ENCODE measurements at places on chromosomes 11 and 22. TPM values are rescaled to one million over a fixed set of nuclear protein-coding genes. Genes with fewer than 3 reads are reported as not detected.
A peak's percentile ranks its signal among the peaks of the same experiment; 100 is the strongest.

DEFB131B gene
- polyA plus RNA-seq, result not detected

APOL4 gene
- not detected for polyA plus RNA-seq

DNA sequence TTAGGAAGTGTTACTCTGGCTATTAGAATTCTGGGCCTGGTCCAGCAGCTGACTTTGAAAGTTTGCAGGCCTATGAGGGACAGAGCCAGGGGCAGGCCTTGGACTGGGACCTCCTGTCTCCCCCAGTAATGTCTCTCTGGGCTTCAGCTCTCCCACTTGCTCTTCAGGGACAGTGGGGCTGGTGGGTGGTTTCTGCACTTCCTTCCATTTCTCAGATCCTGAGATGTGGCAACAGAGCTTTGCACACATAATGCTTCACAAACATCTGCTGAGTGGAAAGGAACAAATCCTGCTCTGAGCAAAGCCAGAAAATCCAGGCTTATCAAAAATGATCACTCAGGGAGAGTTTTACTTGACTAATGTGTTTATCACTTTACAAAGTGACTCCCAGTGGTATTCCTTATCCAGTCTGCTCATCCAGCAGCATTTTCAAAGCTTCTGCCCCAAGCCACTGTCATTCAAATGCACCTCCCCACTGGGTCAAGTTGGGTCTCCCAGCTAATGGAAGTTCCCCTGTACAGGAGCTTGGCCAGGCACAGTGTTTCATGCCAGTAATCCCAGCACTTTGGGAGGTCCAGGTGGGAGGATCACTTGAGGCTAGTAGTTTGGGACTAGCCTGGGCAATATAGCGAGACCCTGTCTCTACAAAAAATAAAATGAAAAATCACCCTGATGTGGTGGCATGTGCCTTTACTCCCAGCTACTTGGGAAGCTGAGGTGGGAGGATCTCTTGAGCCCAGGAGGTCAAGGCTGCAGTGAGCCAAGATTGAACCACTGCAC lies 13.5 kb upstream of the OSBP2 start:
- H3K36me3 ChIP-seq, result no peaks in the 10 kb centered on the region
- no peak overlapping the region for H3K27ac ChIP-seq
- H3K4me1 ChIP-seq, result no peaks in the 10 kb centered on the region
- no peak overlapping the region for H3K4me3 ChIP-seq

GRCh38 chr11:126112547-126112946 lies 49.9 kb upstream of the CDON start:
- DNase-seq, result no peak
- H3K4me3 ChIP-seq, result no peak overlapping the region
- H3K27me3 ChIP-seq, result no peaks in the 10 kb centered on the region

DNA sequence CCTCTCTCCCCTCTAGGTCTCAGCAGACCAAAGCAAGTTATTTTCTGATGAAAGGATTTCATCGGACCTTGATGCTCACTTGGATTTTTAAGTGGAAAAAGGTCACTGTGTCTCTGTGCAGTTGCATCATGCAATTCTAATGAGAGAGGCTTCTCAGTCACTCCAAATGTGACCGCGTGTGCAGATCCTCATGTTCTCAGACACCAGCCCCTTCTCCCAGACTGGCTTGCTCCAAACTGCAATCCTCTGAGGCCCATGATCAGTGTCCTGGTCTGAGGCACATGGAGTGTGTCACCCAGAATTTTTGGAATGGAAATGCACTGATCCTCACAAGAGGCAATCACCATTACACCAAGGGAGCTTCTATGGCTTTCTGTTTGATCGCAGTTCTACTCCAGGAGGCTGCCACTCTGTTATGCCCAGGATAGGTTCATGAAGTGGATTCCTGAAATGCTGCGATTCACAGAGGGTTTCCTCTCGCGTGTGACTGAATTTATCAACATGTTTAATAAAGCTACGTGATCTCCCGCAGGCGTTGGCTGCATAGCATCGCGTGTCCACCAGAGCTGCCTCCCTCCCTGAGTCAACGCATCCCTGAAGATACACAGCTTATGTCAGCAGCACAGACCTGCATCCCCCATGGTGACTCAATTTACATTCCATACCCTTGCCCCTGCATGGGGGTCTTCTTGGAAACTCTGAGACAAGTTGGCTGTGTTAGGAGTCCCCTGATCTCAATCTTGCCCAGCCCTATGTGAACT lies 544.6 kb upstream of the B3GAT1 start:
- H3K4me1 ChIP-seq, result no peaks in the 10 kb centered on the region
- H3K36me3 ChIP-seq, result no peaks in the 10 kb centered on the region
- DNase-seq, result no peak
- no peaks in the 10 kb centered on the region for H3K27me3 ChIP-seq
- H3K27ac ChIP-seq, result no peak overlapping the region
- no peak overlapping the region for H3K4me3 ChIP-seq

GRCh38 chr11:25396847-25397246 lies 900.0 kb downstream of the LUZP2 start:
- H3K4me1 ChIP-seq, result no peaks in the 10 kb centered on the region
- no peaks in the 10 kb centered on the region for H3K27me3 ChIP-seq
- no peak overlapping the region for H3K4me3 ChIP-seq
- H3K27ac ChIP-seq, result no peak overlapping the region
- no peaks in the 10 kb centered on the region for H3K36me3 ChIP-seq

- H3K4me3 ChIP-seq, result no peak overlapping the region
- DNase-seq, result no peak
- no peak overlapping the region for H3K27ac ChIP-seq
- peaks cover 17% of the 10 kb centered on the region for H3K4me1 ChIP-seq
- no peaks in the 10 kb centered on the region for H3K27me3 ChIP-seq
- no peaks in the 10 kb centered on the region for H3K36me3 ChIP-seq
These were observed 3.5 kb upstream of the TSPO start for GRCh38 chr22:43147821-43148220.

GRCh38 chr22:42615092-42615859 lies 593 bp upstream of the POLDIP3 start:
- peaks cover 17% of the 10 kb centered on the region for H3K36me3 ChIP-seq
- peak; percentile 78 for DNase-seq
- peaks cover 48% of the 10 kb centered on the region for H3K4me1 ChIP-seq
- H3K4me3 ChIP-seq, result peak overlapping the region; percentile 87

DNA sequence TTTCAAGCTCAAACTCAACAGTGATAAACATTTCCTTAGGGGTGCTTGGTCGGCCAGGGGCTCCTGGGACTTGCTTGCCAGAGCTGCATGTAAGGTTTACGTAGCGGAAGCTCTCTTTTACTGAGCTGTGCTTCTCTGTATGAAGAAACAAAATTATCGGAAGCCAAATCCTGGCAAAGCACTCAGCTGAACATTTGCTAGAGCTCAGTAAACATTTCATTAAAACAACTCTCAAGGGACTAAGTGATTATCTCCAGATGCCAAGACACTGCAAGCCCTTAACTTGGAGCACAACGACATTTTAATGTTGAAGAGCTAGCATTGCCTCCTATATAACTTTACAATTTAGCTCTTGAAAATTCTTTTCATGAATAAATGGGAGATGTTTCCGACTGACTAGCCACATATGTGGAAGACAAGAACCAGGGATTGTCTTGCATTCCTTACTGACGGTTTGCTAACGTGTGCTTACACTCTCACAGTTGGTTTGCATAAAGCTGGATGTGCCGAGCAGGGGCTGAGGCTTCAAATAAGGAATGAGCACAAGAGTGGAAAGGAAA lies 43.4 kb downstream of the SCUBE2 start:
- H3K27me3 ChIP-seq, result peaks cover 3% of the 10 kb centered on the region
- no peak overlapping the region for H3K27ac ChIP-seq
- H3K4me3 ChIP-seq, result no peak overlapping the region
- no peaks in the 10 kb centered on the region for H3K36me3 ChIP-seq

- no peaks in the 10 kb centered on the region for H3K36me3 ChIP-seq
- no peaks in the 10 kb centered on the region for H3K4me1 ChIP-seq
- H3K27ac ChIP-seq, result no peak overlapping the region
- peaks cover 16% of the 10 kb centered on the region for H3K27me3 ChIP-seq
These were observed 9.9 kb upstream of the KCNJ5 start for GRCh38 chr11:128881221-128881620.

DNA sequence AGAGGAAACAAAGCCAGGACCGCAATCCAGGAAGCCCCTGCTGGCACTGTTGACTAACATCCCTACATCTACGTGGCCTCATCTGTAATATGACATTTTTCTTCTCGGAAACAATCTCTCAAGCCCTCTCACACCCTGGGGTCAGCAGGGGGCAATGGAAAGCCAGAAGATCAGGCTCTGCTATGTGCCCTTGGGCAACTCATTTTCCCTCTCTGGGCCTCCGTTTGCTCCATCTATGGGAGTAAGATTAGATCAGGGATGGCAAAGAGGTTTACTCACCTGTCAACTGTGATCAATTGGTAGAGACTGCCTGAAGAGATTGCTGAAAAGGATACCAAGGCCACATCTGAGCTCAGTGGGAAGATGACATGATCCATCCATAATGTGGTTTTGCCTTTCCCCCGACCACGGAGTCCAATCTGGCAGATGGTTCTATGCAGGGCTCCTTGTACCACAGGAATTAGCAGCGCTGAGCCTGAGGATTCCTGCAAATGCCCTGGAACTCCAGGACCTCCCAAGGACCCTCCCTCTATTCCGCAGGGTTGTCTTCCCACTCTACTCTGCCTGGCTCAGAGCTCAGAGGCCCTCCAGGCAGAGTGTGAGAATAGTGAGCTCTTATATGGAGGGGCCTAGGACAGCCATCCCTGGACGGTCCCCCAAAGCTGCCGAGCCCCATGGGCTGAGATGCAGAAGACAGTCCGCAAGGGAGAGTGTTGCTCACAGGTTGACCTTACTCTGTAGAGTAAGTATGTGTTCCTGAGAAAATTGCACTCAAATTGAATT lies 66.1 kb downstream of the CHST1 start:
- no peak for DNase-seq
- no peak overlapping the region for H3K4me3 ChIP-seq
- H3K4me1 ChIP-seq, result no peaks in the 10 kb centered on the region
- peaks cover 3% of the 10 kb centered on the region for H3K27me3 ChIP-seq
- H3K36me3 ChIP-seq, result no peaks in the 10 kb centered on the region
